ENCODE measurements at places on chromosomes 3 and 15.
A peak's percentile ranks its signal among the peaks of the same experiment; 100 is the strongest.

- DNase-seq, result no peak
Observed at GRCh38 chr3:34988296-34988695, 651.0 kb upstream of the ARPP21 start.

DNA sequence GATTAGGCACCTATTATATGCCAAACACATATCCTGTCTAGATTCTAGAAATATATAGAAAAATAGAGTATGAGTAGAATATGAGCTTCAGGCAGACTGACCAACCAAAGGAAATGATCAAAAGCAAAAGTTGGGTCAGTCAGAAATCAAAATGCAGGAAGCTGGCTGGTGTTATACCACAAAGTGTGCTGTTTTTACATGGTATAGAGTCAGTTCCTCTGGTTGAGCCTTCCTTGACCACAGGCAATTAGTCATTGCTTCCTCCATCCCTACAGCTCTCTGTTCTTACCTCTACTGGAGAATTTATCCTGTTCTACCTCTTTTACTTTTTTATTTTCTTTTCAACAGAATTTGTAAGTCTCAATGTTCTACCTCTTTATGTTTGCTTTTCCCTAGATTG is 149.8 kb downstream of the TMCO5A start:
- DNase-seq, result no peak

GRCh38 chr3:45499529-45499928 is 95.0 kb upstream of the LIMD1 start:
- DNase-seq, result no peak

DNA sequence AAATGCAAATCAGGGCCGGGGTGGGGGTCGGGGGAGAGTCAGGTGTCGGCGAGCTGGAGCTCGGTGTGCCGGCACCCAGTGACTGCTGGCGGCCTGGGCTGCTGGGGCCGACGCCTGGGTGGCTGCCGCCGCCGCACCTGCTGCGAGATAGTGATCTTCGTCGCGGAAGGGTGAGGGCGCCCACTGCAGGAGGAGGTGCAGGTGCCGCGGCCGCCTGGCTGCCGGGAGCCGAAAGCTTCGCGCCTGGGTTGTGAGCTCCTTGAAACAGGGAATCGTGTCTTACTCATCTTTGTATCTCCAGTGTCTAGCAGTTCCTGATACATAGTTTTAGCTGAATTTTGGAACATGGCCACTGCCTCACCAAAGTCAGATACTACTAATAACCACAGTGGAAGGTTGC is 64.0 kb upstream of the CPOX start:
- peak; percentile 5 for DNase-seq

GRCh38 chr15:57273402-57273801 is 102.9 kb upstream of the CGNL1 start:
- no peak for DNase-seq

DNA sequence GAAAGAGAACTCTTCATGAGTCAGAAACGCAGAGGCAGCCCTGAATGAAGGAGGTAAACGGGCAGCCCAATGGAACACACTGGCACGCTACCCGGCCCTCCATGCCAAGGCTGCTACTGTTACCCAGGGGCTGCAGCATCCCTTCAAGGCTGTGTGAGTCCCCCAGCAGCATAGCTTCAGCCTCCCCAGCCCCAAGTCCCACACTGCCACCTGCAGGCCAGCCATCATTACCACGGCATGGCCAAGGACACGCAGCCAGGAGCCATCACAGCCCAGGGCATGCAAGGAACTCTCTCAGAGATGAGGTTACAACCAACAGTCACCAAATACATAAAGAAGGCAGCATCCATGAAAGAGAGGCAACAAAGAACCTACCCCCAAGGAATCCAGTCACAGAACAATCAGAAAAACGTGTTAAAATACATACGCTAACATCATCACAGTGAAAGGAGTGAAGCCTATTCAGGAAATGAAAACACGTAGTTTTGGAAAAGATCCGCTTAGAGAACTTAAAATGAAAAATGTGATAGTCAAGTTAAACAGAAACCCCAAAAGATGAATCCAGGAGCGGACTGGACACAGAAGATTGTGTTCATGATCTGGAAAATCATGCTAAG is 22.4 kb downstream of the PLA2G4F start:
- DNase-seq, result peak; percentile 42

GRCh38 chr15:44011238-44011854 is 183.7 kb downstream of the FRMD5 start:
- DNase-seq, result no peak

DNA sequence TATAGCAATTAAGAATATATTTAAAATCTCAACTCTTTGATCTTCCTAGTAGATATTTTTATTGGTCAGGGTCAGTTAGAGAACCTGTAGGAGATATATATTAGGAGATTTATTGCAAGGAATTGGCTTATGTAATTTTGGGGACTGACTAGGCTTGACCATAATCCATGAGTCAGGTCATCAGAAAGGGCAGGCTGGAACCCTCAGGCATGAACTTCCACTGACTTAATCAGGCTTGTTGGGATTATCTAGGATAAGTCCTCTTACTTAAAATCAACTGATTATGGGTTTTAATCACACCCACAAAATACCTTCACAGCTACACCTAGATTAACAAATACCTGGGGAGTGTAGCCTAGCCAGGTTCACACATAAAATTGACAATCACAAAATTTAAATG is 156.1 kb downstream of the MYRIP start:
- DNase-seq, result no peak

GRCh38 chr15:73518180-73518862 is 75.4 kb downstream of the REC114 start:
- DNase-seq, result no peak

- DNase-seq, result no peak
Observed at GRCh38 chr3:57274845-57275244, 17.6 kb downstream of the ASB14 start.
